ENCODE measurements at places on chromosomes 6 and 20.
A peak's percentile ranks its signal among the peaks of the same experiment; 100 is the strongest.

GRCh38 chr20:55333798-55334197 is 671.5 kb downstream of the CBLN4 start:
- no peaks in the 10 kb centered on the region for H3K27me3 ChIP-seq
- H3K36me3 ChIP-seq, result no peaks in the 10 kb centered on the region
- no peak for DNase-seq
- H3K4me3 ChIP-seq, result no peak overlapping the region
- H3K4me1 ChIP-seq, result no peaks in the 10 kb centered on the region

- H3K27me3 ChIP-seq, result peaks cover 8% of the 10 kb centered on the region
- DNase-seq, result no peak
- H3K27ac ChIP-seq, result no peak overlapping the region
- H3K36me3 ChIP-seq, result no peaks in the 10 kb centered on the region
Measured at GRCh38 chr20:49560186-49560585, 7.8 kb downstream of the PTGIS start.

DNA sequence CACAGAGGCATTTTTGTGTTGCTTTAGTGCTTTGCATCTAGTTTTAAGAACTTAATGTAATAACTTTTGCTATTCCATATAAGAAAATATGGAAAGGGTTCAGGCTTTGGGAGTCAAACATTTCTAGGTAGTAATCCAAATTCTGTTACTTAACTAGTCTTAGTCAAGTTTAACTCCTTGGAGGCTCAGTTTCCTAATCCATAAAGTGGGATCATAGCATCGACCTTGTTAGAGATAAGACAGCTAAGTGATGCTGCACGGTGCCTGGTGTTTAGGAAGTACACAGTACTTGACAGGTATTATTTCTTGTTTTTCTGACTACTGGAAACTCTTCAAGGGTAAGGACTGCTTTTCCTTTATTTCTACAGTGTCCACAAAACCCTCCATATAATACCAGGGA is 24.5 kb upstream of the ARMH2 start:
- H3K36me3 ChIP-seq, result peaks cover 4% of the 10 kb centered on the region
- no peak overlapping the region for H3K4me3 ChIP-seq
- H3K4me1 ChIP-seq, result no peaks in the 10 kb centered on the region
- H3K27ac ChIP-seq, result no peak overlapping the region
- DNase-seq, result no peak

- peaks cover 13% of the 10 kb centered on the region for H3K27me3 ChIP-seq
- no peak overlapping the region for H3K4me3 ChIP-seq
- no peak for DNase-seq
- H3K36me3 ChIP-seq, result peaks cover 5% of the 10 kb centered on the region
- peaks cover 6% of the 10 kb centered on the region for H3K4me1 ChIP-seq
Measured at GRCh38 chr6:52990342-52990741, 4.7 kb downstream of the GSTA4 start.

- no peak for DNase-seq
- peaks cover 5% of the 10 kb centered on the region for H3K36me3 ChIP-seq
- no peak overlapping the region for H3K27ac ChIP-seq
Measured at GRCh38 chr6:85436411-85436810, 13.5 kb upstream of the NT5E start.

- H3K27me3 ChIP-seq, result no peaks in the 10 kb centered on the region
- DNase-seq, result no peak
- no peak overlapping the region for H3K27ac ChIP-seq
- peaks cover 6% of the 10 kb centered on the region for H3K36me3 ChIP-seq
Measured at GRCh38 chr6:163756079-163756478, 341.6 kb downstream of the QKI start.

DNA sequence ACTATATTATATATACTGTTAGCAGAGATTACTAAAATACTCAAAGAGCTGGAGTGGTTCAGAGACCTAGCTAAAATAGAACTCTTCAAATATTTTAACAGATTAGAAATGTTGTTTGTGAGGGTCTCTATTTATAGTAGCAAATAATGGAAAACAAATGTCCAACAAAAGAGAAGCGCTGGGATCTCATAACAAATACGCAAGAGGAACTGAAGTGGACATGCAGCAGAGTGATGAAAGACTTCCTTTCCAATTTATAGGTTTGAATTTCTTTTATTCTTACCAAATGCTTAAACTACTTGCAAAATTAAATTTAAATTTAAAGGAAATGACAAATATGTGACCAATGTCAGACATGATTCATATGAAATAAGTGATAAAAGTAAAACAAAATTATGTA is 49.9 kb downstream of the PIGU start:
- no peak overlapping the region for H3K27ac ChIP-seq
- H3K36me3 ChIP-seq, result peaks cover 4% of the 10 kb centered on the region
- H3K4me1 ChIP-seq, result no peaks in the 10 kb centered on the region
- H3K4me3 ChIP-seq, result no peak overlapping the region
- DNase-seq, result no peak

GRCh38 chr20:46903256-46903655 is 8.6 kb downstream of the EYA2 start:
- no peaks in the 10 kb centered on the region for H3K36me3 ChIP-seq
- DNase-seq, result no peak
- H3K4me1 ChIP-seq, result peaks cover 33% of the 10 kb centered on the region

DNA sequence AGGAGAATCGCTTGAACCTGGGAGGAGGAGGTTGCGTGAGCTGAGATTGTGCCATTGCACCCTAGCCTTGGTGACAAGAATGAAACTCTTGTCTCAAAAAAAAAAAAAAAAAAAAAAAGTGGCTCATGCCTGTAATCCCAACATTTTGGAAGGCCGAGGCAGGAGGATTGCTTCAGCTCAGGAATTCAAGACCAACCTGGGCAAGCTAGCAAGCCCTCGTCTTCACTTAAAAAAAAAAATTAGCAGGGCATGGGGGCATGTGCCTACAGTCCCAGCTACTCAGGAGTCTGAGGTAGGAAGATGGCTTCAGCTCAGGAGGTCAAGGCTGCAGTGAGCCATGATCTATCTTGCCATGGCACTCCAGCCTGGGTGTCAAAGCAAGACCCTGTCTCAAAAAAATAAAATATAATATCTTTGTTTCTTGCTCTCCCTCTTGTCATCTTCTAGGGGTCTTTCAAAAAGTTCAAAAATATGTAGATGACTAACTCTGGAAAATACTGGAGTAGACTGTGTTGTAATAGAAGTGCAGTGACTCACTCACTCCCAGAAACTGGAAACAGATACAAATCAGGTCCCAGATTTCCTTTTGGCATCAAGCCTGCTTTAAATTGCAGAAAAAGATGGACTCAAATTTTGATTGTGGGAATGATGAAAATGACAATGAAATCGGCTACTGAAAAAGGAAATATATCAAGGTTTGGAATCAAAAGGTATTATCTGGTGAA is 2.8 kb upstream of the GINM1 start:
- no peaks in the 10 kb centered on the region for H3K36me3 ChIP-seq
- peaks cover 4% of the 10 kb centered on the region for H3K27me3 ChIP-seq
- no peaks in the 10 kb centered on the region for H3K4me1 ChIP-seq
- DNase-seq, result no peak

DNA sequence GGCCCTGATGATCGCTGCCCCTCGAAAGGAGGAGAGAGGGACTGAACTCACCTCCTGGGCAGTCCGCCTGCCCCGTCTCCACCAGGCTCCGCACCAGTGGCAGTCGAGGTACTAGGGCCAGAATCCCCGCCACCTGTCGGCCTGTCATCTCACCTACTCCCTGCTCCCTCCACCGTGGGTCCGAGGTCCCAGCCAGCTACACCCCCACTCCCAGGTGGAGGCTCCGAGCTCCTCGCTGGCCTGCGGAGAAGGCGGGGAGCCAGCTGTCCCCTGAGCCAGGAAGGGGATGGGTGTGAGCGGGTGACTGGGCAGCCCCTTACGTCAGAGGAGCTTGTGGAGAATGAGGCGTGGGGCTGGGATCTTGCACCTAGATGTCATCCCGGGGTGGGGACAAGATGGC is 1066.5 kb upstream of the MANEA start:
- H3K4me1 ChIP-seq, result no peaks in the 10 kb centered on the region
- H3K36me3 ChIP-seq, result no peaks in the 10 kb centered on the region
- no peak overlapping the region for H3K4me3 ChIP-seq
- DNase-seq, result no peak

DNA sequence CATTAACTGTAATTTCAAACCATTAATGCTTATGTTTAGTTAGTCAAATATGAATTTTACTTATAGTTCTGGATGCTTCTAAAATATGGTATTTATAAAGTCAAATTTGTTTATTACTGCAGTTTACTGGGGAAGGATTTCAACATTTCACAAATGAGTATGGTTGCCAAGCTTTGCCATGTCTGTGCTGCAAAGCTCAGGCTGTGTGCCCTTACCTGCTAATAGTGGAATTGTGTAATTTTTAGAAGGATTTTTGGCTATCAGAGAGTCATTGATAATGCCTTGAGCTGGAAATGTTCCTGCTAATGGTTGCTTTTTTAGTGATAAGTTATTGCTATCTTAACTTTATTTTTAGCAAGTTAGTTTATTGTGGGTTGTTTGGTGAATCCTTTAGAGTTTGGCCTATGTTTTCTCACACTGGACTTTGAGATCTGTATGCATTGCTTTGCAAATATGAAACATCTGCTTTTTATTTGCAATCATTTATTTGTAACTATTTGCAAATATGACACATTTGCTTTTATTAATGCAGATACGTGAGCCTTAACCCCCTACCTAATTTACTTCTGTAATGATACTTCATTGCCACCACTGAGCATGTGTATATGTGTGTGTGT is 105.8 kb downstream of the CD109 start:
- H3K27ac ChIP-seq, result no peak overlapping the region
- DNase-seq, result no peak

DNA sequence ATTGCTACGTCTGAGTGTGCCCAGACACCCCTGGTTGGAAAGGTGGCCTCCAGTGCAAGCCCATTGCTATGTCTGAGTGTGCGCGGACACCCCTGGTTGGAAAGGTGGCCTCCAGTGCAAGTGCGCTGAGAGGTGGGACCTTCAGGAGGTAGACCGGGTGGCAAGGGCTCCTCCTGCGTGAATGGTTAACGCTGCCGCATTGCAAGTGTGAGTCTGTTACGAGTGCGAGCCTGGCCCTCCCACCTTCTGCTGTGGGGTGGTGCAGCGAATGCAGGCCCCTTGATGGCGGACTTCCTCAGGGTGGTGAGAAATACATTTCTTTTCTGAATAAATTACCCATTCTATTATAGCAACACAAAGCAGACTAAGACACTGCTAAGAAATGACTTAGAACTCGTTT is 208.8 kb downstream of the DLL1 start:
- no peak overlapping the region for H3K4me3 ChIP-seq
- DNase-seq, result no peak
- peaks cover 37% of the 10 kb centered on the region for H3K4me1 ChIP-seq
- peak overlapping the region; percentile 62 for H3K27ac ChIP-seq
- peaks cover 19% of the 10 kb centered on the region for H3K27me3 ChIP-seq

- H3K36me3 ChIP-seq, result peaks cover 6% of the 10 kb centered on the region
- no peak overlapping the region for H3K4me3 ChIP-seq
- DNase-seq, result no peak
- H3K27ac ChIP-seq, result no peak overlapping the region
- no peaks in the 10 kb centered on the region for H3K4me1 ChIP-seq
Measured at GRCh38 chr20:39433466-39433865, 471.3 kb downstream of the DHX35 start.

DNA sequence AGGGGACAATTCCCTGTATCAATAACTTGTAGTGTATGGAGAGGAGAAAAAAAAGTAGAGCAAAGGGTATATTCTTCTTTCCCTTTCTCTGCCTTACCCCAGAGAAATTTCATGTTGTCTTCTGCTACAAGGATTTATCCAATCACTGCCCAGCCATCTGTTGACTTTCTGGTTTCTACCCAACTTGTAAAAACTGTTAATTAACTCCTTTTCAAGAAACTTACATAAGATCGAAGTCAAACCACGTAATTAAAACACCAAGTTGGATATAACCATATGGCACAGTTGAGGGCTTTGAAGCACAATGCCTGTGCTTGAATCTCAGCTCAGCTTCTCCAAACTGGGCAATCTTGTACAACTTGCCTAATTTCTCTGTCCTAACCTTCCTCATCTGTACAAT is 99.5 kb downstream of the MAN1A1 start:
- H3K36me3 ChIP-seq, result no peaks in the 10 kb centered on the region
- no peaks in the 10 kb centered on the region for H3K27me3 ChIP-seq
- H3K4me3 ChIP-seq, result no peak overlapping the region
- DNase-seq, result no peak
- H3K27ac ChIP-seq, result no peak overlapping the region
- peaks cover 6% of the 10 kb centered on the region for H3K4me1 ChIP-seq

DNA sequence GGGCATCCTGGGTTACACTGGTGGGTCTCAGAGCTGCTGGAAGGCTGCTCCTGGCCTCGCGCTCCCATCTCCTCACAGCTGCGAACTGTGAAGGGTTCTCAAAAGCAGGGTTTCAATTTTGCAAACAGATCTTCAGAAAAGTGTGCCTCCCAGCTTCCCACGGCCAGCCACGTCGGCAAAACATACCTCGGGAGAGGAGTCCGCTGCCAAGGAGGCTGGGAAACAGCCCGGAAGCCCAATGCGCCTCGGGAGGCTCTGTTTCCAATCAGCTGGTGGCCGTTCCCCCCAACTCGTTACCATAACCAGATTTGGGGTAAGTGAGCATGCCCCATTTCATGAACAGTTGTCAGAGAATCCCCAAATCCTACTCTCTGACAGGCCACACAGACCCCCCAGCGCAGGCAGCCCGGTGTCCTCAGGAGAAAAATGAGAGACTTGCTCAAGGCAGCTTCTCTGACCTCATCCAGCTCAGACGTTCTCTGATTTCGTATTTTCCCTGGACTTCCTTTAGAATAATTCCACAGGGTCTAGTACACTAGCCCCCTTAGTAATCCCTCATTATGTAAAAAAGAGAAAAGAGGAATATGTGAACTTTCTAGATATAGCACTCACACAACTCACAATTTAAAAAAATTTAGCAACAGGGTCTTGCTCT is 98.4 kb downstream of the SNX5 start:
- H3K27ac ChIP-seq, result no peak overlapping the region
- no peak for DNase-seq

- H3K27me3 ChIP-seq, result no peaks in the 10 kb centered on the region
- no peak overlapping the region for H3K27ac ChIP-seq
- H3K4me3 ChIP-seq, result no peak overlapping the region
- no peaks in the 10 kb centered on the region for H3K36me3 ChIP-seq
- DNase-seq, result no peak
- no peaks in the 10 kb centered on the region for H3K4me1 ChIP-seq
Measured at GRCh38 chr6:154865291-154865690, 129.8 kb upstream of the TIAM2 start.

DNA sequence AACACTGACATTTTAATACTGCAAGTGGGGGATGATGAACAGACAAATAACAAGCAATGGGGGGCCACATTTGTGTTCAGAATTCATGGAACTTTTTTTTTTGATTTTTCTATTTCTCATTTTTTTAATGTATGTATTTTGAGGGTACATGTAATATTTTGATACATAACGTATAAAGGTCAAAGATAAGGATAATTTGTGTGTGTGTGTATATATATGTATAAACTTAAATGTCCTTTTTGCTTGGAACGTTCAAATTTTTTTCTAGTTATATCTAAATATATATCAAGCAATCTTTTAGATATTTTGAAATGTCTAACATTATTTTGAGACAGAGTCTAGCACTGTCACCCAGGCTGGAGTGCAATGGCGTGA is 12.3 kb upstream of the ZNF311 start:
- H3K36me3 ChIP-seq, result peaks cover 10% of the 10 kb centered on the region
- no peak overlapping the region for H3K27ac ChIP-seq
- H3K27me3 ChIP-seq, result peaks cover 6% of the 10 kb centered on the region
- no peaks in the 10 kb centered on the region for H3K4me1 ChIP-seq
- DNase-seq, result no peak
- H3K4me3 ChIP-seq, result peak overlapping the region; percentile 96

Measured in glutamatergic neuron (in vitro differentiated cells).